Left renal cortex interstitium (tissue), 4 donors: ENCODE measurements at places on chromosomes 2 and 18.

DNA sequence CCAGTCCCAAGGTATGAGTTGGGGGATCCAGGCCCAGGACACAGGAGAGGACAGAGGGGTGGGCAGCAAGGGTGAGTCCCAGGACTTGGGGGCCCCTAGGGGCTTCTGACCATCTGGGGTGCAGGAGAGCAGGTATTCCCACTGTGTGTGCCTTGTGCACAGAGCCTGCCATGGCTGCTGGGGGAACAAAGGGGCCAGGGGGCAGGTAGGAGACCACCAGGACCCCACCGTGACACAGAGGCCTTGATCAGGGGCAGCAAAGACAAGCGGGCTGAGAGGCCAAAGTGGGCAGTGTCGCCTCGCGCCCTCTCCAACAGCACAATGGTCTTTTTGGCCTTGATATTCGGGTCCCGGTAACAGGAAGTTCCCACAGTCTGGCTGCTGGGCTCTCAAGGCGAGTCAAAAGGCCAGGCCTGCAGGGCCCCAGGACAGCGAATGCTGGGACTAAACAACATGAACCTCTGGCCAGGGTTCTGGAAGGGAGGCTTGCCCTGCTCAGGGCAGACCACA is 12.3 kb upstream of the GPR17 start:
- no peak for DNase-seq

DNA sequence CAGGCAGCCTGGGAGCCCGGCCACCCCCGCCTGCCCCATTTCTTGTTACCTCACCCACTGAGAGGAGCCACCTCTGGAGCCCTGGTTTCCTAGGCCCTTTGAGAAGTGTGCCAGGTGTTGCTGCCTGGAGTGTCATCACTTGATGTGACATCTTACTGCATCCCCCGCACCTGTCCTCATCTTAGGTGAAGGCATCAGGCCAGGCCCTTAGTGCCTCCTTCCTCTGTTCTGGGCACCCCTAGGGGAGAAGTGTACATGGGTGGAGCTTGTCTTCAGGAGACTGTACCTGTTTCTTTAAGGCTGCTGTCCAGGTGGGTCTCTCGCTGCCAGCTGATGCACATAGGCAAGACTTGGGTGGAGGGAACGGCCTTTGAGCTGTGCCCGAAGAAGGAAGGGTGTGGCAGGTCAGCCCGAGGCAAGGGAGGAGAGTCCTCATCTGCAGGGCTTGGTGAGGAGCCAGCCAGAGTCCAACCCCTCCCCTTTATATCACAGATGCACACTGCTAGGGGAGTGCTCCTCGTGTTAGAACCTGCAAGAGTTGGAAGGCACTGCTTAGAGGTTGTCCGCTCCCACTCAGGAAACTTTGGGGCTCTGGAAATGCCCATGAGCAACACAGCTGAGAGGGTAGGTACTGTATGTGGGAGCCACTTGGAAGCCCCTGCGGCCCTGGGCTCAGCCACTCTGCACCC is 45.9 kb downstream of the NCK2 start:
- DNase-seq: no peak

GRCh38 chr2:199602271-199602895 is 144.6 kb upstream of the SATB2 start:
- no peak for DNase-seq

GRCh38 chr18:64175432-64175831 is 26.5 kb upstream of the LINC00305 start:
- DNase-seq: no peak

DNA sequence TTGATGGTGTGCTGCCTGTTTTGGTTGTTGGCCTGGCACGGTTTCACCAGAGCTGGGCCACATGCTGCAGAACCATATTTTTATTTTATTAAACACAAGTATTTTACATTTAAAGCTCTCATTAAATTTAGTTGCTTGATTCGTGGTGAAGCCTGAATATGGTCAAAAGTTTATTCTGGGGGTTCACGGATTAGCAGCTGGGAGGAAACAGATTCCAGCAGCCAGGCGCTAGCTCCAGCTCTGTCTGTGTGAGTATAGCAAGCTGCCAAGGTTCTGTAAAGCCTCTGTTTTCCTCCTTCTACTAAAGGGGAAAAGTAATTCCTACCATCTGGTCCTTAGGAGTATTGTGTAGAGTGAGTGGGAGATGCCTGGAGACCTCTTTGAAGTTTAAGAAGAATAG is 22.5 kb downstream of the GATA6 start:
- no peak for DNase-seq

DNA sequence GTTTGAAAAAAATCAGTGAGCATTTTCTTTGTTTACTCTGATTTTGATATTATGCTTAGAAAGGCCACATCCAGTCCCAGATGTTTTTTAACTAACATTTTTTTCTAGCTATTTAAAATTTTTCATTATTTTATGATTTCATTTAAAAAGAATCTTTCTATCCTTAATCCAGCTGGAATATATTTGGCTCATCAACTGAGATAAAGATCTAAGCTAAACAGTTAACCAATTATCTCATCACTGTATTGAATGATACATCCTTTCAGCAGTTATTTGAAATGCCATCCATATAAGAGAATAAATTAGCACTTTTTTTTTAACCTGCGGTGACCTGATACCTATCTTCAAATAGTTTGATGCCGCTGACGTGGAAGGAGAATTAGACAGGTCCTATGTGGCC is 245.5 kb upstream of the COPS8 start:
- no peak for DNase-seq

GRCh38 chr2:157339965-157340655 is 14.5 kb upstream of the ERMN start:
- no peak for DNase-seq

DNA sequence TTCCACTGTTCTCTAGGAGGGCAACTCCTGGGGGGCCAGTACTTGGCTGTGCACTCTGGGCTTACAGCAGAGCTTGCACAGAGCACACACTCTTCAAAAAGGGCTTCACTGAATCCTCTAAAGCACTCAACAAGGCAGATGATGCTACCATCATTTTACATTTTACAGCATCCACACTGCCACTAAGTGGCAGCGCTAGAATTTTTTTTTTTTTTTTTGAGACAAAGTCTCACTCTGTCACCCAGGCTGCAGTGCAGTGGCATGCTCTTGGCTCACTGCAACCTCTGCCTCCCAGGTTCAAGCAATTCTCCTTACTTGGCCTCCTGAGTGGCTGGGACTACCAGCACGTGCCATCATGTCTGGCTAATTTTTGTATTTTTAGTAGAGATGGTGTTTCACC is 8.6 kb downstream of the AMMECR1L start:
- no peak for DNase-seq

DNA sequence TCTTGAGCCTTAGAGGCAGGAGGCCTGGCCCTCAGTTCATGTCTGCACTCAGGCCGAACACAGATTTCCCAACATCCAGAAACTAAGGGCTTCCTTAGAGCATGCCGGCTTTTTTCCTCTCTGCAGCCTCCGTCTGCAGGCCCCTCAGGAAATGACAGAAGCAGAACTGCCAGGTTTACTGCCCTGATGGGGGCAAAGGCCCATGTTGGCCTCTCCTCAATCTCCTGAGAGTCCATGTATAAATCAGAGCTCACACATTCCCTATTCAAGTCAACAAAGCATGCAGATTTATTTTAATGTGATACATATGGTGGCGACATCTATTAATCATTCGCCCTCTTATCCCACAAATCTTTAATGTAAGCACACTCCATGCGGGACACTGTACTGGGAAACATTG is 475.6 kb upstream of the HS6ST1 start:
- no peak for DNase-seq

DNA sequence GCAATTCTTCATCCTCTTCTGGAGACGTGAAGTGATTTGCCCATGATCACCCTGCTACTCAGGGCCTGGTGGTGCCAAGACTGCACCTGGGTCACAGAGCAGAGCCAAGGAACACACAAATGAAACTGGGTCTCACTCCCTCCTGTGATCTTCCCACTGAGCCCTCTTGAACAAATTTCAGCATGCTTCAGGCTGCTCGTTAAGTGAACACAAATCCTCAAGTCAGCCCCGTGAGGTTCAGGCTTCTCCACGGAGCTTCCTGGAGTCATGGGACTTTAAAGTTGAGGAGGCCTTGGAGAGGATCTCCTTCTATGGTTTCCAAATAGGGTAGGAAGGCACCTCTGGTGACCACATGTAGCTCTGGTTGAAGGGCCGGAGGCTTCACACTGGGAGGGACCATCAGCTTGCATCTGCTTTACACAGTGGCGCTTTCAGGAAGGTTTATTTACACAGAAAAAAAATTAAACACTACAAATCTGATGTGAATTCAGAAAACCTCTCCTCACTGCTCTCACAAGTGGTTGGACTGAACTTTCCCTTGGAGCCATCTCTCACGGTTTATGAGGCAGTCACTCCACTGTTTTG is 255.4 kb downstream of the LOXHD1 start:
- DNase-seq: no peak

GRCh38 chr18:8005870-8006569 is 438.9 kb downstream of the PTPRM start:
- DNase-seq: no peak

GRCh38 chr2:73307720-73308119 is 14.4 kb upstream of the EGR4 start:
- no peak for DNase-seq

- no peak for DNase-seq
Measured at GRCh38 chr2:46547223-46548102, 68.1 kb downstream of the TMEM247 start.

DNA sequence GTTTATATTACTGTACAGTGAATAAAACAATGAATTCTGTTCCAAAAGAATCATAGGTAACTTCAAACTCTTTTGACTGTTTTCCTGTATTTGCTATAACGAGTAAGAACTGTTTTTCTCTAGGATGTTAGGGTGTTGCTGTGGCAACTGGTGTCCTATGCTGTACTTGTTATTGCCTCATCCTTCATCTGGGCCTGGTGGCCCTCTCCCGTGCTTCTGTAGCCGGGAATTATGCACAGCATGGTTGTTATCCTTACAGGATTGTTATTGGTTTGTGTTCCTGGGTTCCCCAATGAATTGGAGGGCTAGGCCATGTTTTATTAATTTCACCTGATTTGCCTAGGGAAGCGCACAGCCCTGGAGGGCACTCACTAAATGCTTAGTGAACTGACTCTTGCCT is 279.2 kb downstream of the PTPRM start:
- DNase-seq: no peak

DNA sequence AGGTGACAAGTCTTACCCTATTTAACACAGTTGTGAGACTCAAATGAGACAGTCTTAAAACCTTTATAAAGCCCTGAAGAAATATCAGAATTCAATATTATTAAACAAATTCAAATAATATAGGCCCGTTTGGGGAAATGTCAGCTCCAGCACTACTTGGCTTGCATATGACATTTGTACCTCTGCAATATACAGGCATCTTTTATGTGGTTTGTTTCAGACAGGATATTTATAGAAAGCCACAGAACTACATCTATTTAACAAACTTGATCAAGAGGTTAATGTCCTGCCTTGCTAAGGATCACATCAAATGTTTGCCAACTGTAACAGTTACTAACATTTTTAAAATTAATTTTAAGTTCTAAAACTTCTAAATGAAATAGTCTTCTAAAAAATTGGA is 3.2 kb upstream of the MREG start:
- DNase-seq: no peak

DNA sequence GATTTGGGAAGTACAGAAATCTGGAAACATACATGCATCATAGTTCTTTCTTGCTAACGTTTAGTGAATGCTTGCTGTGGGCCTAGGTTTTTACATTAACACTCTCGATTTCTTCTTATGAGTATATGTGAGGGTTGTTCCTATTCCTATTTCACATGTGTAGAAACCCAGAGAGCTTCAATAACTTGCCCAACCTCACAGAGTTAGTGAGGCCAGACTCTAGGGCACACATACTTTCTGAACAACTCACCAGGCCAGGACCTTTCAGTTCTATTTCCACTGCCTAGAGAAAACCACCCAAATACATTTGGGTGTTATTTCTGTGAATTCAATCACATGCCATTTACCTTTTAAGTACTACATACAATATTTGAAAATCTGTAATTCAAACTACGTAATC is 8.2 kb upstream of the KCTD1 start:
- no peak for DNase-seq

DNA sequence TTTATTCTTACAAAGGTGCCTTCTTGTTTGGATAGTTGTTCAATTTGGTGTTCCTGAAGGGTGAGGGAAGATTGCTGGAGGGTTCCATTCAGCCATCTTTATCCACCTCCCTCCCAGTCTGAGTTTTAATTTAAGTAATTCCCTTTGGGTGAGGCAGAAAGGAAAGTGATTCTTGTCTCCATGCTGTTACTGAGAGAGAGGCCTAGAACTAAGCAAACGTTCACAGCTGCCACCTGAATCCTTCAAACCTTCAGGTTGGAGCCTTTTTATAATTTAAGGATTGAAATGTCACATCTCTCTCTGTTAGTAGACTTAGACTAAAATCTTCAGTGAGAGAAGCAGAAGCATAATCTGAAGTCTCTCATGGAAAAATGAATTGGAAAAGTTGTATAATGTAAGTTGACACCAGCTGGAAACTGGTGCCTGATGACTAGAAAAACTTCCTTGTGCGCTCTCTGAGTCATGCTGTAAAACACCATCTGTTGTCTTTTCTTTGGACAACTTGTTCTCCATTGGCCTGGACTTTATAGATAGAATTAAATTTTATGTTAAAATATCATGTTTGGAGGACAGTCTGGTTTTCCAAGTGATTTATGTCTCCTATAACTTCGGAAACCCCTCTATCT is 14.6 kb downstream of the STRADB start:
- DNase-seq: no peak

GRCh38 chr2:120013597-120014223 is 833 bp downstream of the EPB41L5 start:
- DNase-seq: no peak

DNA sequence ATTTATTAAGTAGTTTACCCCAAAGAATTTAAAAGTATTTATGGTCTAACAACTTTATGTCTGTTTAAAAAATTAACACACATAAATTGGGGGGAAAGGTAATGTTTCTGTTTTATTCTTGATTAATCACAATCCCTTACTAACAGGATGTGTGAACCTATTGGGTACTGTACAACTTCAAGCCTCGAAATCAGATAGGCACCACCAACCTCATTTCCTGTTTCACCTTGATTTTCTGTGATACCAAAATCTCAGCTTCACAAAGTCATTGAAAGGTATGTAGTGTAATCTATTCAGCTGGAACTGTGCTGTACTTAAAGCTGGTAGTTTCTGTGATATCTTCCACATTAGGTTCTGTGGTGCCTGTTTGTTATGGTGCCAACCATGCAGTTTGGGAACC is 4.0 kb downstream of the RNMT start:
- DNase-seq: no peak

DNA sequence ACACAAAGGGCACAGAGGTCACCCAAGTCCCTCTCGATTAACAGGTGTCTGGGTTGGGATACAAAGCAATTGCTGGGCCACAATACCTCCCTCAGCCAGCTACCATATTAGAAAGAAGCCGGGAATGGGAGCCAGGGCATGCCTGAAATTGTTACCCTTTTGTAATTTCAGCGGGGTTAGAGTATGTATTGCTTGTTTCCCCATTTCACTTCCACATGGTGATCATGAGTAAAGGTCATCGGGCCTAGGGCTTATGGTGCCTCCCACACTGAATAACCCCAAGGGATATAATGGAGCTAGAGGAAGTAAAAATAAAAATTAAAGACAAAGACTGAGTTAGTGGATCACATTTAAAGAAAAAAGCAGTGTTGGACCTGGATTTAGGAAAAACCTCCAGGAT is 437.2 kb upstream of the KLHL29 start:
- no peak for DNase-seq

GRCh38 chr2:105732955-105733607 is 11.6 kb upstream of the NCK2 start:
- DNase-seq: no peak

GRCh38 chr18:78106946-78107345 is 857.3 kb downstream of the GALR1 start:
- no peak for DNase-seq
